Brain microvascular endothelial cell (primary cell): ENCODE measurements at places on chromosomes 3 and 15.

- DNase-seq: no peak
Measured at GRCh38 chr3:13689373-13690260, 140.7 kb downstream of the FBLN2 start.

DNA sequence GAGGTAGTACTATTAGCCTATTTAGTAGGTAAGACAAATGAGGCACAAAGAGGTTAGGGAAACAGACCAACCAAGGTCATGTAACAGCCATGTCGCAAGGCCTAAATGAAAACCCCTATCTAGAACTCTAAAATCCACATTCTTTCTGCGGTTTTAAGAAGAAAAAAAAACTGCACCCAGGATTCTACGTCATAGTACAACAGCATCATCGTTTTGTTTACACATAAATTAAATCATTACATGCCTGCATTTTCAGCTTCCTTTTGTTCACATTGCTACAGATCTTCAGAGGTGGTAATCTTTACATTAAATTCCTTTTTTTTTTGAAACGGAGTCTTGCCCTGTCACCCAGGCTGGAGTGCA lies 548 bp upstream of the PSMD6 start:
- no peak for DNase-seq

DNA sequence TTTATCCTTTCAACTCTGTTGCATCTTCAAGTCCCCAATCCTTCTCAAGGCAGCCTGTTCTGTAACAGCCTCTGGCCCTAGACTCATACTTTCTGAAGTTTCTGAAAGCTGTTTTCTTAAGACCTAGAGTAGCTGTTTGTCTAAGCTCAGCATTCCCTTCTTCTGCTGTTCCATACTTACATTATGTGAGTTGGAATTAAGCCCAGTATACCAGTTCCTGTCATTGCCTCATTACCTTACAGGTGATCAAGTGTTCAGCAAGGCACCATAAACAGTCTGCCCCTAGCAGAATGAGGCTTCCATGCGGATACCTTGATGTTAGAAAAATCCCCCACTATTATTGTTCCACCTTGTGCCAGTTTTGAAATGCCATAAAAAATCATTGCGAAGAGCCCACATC lies 180.6 kb downstream of the PLCL2 start:
- no peak for DNase-seq

- DNase-seq: no peak
Measured at GRCh38 chr3:119405315-119405714, 58.1 kb downstream of the TMEM39A start.
